ENCODE measurements at places on chromosomes 2 and 18.

DNA sequence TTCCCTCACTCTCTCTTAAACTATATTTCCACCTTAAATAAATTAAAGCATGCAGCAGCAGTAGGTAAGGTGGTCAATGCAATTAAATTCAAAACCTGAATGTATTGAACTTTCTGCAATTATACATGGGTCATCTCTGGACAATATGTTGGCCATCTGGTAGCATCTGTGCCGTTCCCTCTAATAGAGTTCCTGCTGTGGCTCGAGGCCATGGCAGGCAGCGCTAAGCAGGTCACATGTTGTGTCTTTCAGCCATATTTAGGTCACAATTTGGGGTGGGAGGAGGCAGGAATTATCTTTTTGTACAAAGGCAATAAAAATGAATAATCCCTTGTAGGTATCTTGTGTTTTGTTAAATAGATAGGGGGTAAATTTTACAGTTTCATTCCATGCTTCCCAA is 676.2 kb downstream of the ZEB2 start:
- DNase-seq, result peak; percentile 74

DNA sequence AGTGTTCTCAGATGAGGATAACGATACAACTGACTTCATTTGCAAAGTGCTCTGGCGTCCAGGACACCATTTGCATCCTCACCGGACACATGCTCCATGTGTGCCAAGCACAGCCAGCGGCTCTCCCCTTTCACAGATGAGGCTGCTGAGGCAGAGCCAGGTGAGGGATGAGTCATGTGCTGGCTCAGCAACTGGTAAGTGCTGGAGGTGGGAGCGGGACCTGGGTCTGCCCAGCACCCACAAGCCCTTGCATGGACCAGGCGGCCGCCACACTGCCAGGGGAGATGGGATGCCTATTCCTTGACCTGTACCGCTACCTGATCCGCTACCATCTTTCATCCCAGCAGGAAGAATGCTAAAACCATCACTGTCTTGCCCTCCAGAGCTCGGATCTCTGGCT is 86.2 kb upstream of the ASB18 start:
- DNase-seq, result no peak

DNA sequence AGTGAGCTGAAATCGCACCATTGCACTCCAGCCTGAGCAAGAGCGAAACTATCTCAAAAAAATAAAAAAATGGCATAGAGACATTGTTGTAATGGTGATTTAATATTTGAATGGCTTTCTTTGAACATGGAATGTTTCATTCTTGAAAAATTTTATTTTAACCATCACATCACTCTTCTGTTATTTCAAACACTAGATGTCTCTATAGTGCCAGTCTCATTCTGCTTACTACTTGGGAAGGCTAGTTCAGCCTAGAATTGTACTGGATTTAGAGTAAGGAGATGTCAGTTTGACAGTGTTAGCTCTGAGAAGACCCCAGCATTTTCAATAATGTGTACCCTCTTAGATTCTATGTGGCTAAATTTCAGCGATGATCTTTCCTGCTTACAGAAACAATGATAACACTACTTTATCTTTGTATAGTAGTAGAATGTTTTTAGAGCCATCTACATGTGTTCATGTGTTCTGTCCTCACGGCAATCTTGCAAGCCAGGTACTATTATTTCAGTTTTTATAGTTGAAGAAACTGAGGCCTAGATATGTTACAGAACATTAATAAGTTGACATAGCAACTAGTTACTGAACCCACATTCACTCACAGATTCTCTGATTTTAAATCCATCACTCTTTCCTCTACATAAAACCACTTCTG is 142.9 kb upstream of the ZSWIM2 start:
- peak; percentile 14 for DNase-seq

GRCh38 chr2:134169788-134170187 is 84.1 kb upstream of the MGAT5 start:
- no peak for DNase-seq

DNA sequence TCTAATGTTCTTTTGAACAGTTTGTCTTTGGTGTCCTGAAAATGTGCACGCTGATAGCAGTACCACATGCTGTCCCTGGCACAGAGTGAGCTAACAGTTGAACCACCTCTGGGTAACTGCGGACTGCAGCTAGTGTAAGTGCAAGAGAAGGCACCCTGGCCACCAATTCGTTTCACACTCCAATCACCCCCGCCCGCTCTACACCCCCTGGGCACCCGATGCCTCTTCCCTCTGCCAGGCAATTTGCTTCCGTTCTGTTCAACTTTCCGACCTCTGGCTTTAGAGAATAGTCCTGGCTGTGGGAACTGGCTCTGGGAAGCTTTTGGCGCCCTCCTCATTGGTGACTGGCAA is 1.4 kb downstream of the DOCK10 start:
- DNase-seq, result no peak

- no peak for DNase-seq
Measured at GRCh38 chr2:128486640-128487375, 168.1 kb upstream of the HS6ST1 start.

- DNase-seq, result no peak
Measured at GRCh38 chr2:214401580-214401979, 9.3 kb upstream of the VWC2L start.

DNA sequence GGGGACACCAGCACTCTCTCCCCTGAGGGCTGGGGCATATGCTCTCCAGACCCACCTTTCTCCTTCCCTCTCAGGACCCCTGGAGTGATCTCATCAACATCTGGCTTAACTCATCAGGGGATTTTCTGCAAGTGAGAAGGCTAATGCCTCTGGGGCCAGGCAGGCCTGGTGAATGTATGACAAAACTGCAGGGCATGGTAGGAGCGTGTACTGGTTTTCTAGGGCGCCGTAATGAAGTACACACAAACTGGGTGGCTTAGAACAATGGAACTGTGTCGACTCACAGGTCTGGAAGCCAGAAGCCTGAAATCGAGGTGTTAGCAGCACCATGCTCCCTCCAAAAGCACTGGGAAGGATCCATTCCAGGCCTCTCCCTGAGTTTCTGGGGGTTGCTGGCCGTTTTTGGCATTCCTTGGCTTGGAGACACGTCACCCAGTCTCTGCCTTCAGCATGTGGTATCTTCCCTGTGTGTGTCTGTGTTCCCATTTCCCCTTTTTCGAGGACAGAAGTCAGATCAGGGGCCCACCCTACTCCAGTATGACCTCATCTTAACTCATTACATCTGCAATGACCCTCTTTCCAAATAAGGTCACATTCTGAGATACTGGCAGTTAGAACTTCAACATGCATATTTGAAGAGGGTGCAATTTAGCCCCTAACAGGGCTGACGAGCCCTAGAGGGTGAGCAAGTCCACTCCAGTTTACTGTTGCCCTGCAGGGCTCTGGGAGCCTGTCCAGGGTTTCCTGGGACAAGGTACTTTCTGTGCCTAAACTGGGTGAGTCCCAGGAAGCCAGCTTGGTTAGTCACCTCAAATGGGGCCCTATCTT is 45.5 kb upstream of the CAB39 start:
- peak; percentile 43 for DNase-seq

DNA sequence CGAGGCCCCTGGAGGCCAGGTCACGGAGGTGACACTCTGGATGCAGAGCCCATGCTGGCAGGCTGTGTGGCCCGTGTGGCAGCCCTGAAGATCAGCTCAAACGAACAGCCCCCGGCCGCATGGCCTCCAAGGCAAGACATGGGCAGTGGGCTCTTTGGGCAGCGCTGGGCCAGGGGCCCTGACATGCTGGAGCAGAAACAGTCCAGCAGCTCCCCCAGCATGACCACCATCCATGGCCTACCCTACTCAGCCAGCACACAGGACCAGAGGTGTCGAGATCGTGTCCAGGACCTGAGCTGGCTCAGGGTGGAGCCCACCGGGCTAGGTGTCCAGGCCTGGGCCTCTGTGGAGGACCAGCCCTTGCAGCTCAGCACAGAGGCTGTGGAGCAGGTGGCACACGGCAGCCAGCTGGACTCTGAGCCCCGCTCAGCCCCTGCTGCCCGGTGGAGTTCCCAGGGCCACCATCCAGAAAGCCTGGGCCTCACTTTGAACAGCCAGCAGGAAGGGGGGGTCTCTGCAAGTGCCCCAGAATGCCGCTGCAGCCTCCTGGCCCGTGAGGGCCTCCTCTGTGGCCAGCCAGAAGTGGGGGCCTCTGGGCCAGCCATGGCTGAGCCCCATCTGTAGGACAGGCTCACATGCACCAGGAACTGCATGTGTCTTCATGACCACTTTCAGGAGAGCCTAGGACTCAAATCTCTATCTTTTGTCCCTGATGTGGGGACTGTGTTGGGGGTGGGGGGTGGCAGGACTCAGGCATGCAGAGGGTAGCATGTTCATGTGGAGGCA is 8.9 kb downstream of the AMER3 start:
- no peak for DNase-seq

DNA sequence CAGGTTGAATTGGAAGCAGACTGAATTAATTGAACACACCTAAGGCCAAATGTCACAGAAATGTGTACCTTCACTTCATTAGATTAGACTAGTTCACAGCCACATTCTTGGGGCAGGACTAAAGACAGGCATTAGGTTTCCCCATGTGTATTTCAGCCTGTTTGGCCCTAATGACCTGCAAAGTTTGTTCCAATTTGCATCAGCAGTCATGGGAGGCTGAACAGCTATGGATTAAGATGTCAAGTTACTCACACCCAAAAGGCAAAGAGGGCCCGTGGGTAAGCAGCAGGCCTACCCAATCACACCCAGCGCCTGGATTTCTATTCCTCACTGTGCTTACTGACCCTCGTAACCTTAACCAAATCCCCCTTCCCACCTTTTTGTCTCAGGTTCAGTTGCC is 99.6 kb upstream of the RIOK3 start:
- no peak for DNase-seq

Data from eye (tissue), 1 donor.